ENCODE measurements at places on chromosomes 6 and 20.

DNA sequence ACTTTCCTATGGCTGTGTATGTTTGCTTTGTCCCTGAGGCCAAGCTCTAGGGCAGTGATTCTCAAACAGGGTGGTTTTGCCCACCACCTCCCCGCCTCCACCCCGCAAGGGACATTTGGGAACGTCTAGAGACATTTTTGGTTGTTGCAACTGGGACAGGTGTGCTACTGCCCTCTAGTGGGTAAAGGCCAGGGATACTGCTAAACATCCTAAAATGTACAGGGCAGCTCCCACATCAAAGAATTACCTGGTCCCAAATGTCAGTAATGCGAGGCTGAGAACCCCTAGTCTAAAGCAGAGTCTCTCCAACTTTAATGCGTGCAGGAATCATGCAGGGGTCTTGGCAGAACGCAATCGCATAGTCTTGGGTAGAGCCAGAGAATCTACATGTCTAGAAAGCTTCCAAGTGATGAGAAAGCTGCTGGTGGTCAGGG, 5.1 kb downstream of the KCNS1 start:
- DNase-seq = peak; percentile 47

DNA sequence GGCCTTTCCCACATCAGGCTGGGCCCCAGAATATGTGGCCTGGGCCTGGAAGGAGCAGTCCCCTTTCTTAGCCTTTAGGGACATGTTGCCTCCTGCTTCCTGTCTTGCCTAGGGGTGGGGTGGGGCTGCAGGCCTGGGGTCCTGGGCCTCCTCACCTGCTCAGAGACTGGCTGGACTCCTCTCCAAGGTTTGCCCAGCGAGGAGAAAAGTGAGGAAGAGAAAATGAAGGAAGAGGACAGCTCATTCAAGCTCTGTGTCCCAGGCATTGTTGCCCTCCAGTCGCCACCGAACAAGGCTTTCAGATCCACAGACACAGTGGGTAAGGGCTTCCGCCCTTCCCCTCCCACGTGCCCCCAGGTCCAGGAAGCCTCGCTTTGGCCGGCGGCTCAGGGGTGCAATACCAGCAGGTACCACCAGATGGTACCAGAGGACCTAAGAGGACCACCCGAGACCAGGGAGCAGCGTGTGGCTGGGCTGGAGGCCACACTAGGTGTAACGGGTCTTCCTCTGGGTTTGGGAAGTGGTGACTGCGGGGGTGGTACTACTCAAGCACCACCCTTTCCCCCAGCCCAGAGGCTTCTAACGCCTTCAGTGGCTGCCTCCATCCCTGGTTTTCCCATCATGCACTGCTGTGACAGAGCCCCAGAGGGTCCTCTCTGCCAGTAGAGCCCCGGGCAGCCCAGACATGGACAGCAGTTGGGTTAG, 5.5 kb upstream of the BAK1 start:
- DNase-seq = peak; percentile 18

- no peak for DNase-seq
Observed at GRCh38 chr6:121523628-121524027, 88.2 kb downstream of the GJA1 start.

GRCh38 chr6:12594530-12594893, 122.1 kb upstream of the PHACTR1 start:
- no peak for DNase-seq

- DNase-seq = no peak
Observed at GRCh38 chr6:43801495-43802181, 31.6 kb downstream of the VEGFA start.

DNA sequence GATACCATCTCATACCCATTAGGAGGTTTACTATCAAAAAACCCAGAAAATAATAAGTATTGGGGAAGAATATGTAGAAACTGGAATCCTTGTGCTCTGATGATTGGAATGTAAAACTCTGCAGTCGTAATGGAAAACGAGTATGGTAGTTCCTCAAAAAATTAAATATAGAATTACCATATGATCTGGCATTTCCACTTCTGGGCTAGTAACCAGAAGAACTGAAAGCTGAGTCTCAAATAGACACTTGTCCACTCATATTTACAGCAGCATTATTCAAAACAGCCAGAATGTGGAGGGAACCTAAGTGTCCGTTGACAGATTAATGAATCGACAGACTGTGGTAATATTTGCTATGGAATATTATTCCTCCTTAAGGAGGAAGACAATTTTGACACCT, 44.3 kb downstream of the FOXC1 start:
- DNase-seq = no peak

DNA sequence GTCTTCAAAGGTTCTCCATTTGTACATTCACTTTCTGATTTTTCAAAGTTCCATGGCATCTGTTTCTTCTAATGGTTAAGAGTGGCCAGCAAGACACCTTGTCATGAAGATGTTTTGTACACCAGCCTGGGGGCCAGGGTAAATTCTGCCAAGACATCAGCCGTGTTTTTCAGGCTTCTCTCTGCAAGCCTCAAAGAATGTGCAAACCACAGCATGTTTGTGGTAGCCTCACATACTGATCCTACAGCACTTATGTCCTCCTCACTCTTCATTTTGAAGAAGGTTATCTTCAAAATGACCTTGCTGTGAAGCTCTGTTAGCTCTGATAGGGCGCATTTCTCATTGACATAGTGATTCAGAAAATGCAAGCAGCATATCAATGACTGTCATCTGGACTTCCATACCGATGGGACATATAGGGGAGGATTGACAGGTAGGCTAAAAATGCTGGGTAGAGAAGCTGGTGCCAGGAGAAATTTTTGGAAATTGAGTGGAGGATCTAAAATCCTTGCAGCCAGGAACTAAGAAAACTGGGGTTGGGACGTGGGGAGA, 59.3 kb upstream of the SPTLC3 start:
- no peak for DNase-seq

DNA sequence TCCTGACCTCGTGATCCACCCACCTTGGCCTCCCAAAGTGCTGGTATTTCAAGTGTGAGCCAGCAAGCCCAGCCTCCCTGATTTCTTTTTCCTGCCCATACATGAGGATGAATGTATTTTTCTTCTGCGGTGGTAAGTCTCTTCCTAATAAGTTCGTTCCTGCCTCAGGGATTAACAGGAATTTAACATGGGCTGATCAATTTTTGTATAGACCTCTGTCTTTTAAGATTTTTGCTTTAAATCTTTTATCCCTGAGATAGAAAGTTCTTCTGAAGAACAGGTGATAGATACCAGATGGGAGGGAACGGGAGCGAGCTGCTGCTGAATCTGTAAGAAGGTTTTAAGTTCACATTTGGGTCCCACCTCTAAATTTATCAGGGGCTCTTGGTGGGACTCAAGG, 7.0 kb upstream of the ZNFX1 start:
- no peak for DNase-seq

DNA sequence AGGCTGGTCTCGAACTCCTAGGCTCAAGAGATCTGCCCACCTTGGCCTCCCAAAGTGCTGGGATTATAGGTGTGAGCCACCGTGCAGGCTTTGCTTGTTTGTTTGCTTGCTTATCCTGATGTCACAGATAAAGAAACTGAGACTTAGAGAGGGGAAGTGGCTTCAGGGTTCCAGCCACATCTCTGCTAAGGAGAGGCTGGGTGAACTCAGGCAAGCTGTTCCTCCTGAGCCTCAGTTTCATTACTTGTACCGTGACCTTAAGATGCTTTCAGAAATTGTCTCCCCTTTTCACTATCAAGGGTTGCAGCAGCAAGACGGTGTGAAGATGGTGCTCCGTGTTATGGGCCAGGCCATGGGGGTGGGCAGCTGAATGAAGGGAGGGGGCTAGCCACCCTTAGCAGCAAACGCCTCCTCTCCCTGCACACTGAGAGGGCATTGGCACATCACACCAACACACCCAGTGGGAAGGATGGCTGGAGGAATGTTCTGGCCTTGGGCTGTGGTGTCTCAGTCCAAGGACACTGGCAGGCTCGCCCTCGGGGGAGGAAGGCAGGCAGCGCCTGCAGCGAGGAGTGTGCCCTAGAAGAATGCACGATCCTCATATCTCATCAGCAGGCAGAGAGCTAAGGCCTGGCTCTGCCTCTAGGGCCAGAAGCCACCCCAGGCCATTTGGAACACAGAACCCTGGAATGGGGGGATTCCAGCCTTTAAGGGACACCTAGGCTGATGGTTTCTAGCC, 48.2 kb upstream of the TLDC2 start:
- DNase-seq = no peak

GRCh38 chr6:35086636-35087360, 54.3 kb downstream of the TCP11 start:
- no peak for DNase-seq

GRCh38 chr20:24782801-24783630, 166.1 kb upstream of the CST7 start:
- no peak for DNase-seq

DNA sequence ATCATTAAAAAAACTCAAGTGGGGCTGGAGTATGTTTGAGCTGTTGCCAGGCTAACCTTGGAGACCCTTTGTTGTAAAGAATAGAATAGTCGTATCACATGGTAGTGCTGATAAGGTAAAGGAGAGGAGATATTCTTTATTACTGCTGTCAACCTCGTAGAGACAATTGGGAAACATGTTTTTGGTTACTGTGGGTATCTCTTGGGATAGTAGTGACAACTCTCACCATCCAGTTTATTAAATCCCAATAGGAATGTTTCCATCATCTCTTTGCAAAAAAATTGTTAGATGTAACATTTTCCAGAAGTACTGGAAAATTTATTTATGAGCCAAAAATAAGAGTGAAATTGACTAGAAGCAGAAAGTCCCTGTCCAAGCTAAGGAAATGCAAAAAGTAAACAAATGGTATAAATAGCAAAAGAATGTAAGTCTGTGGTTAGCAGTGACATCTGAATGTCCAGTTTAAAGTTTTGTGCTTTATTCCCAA, 829.3 kb upstream of the CITED2 start:
- no peak for DNase-seq

GRCh38 chr20:17645546-17646208, 36.4 kb downstream of the RRBP1 start:
- no peak for DNase-seq

- DNase-seq = no peak
Observed at GRCh38 chr6:115891111-115891669, 169.5 kb downstream of the FRK start.

Data from nucleus accumbens (tissue), 56 donors.